ENCODE measurements at places on chromosomes 5 and 9.
A peak's percentile ranks its signal among the peaks of the same experiment; 100 is the strongest.

DNA sequence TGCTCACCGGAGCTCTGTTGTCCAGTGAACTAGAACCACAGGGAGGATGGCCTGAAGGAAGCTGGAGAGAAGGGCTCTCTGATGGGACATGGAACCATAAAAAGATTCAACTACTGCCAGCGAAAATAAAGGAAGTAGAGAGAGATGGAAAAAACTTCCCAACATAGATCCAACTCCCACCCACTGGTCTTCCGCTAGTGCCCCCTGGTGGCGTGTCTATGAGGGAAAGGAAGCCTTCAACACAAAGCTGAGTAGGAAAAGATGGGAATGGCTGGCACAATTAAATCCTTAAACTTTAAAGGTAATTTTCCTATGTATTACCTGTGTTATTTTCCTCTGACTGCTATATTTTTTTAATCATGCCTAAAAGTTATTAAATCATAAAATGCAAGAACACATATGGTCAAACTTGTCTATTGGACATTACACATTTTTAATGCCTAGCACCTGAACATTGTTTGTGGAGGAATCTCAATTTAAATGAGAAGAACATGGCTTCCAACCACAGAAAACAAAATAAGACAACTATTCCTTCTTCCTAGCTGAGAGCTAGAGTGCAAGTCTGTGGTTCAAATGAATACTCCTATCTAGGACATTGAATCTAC, 51.5 kb downstream of the CEP120 start:
- DNase-seq = no peak

GRCh38 chr5:146034605-146035004, 70.8 kb downstream of the PLAC8L1 start:
- no peak for DNase-seq

- DNase-seq = no peak
Observed at GRCh38 chr9:135741276-135742219, 39.6 kb downstream of the KCNT1 start.

- DNase-seq = peak; percentile 80
Observed at GRCh38 chr9:122125158-122125508, 32.0 kb upstream of the TTLL11 start.

DNA sequence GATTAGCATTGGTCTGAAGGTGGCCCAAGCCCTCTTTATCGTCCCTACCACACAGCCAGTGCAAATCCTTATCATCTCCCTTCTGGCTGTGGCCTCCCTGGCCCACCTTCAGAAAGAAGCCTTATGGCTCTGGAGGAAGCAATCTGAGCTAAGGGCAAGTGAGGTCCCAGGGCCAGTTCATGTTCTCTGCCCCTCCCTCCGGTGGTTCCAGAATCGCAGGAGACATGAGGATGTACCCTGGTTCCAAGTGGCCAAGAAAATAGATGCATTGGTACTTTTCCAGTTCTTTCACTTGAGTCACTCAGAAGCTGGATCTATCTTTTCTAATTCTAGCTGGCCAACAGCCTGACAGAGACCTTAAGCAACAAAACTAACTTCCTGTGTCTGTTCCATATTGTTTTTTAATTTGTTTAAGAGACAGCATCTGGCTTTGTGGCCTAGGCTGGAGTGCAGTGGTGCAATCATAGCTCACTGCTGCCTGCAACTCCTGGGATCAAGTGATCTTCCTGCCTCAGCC, 60.7 kb downstream of the LHFPL2 start:
- no peak for DNase-seq

GRCh38 chr9:127637322-127637847, 25.3 kb downstream of the STXBP1 start:
- DNase-seq = peak; percentile 33

DNA sequence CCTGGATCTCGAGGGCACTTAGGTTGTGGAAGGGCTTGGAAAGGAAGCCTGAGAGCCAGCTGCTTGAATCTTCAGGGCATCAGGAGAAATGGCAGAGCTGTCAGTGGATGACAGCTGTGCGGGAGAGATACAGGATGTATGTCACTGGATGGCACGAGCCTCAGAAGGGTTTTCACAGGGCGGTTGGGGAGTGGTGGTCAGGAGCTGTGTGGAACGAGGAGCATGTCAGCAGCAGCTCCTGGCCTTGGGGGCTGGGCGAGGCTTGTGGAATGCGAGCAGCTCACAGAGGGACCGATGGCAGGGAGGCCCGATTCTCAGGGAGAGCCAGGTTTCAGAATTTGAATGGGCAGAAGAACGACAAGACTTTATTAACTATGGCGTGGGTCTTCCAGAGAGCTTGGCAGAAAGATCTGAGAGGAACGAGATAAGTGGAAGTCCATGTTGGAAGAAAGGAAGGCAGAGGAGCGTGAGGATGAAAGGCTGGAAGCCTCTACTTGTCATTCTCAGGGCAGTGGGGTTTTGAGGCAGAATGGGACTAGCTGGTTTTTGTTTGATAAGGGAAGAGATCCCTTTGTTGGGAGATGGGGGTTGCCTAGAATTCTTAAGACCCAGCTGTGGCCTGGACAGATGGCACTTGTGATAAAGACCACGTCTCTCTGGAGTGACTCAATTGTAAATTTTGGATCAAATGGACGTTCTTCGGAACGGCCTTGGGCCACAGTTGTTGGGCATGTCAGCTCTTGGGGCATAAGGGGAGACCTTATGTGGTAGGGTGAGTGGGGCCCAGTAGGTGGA, 60.3 kb downstream of the SNX30 start:
- no peak for DNase-seq

GRCh38 chr5:87361536-87362213, 51.1 kb downstream of the CCNH start:
- DNase-seq = no peak

GRCh38 chr5:26622947-26623346, 415.4 kb downstream of the CDH9 start:
- DNase-seq = no peak

DNA sequence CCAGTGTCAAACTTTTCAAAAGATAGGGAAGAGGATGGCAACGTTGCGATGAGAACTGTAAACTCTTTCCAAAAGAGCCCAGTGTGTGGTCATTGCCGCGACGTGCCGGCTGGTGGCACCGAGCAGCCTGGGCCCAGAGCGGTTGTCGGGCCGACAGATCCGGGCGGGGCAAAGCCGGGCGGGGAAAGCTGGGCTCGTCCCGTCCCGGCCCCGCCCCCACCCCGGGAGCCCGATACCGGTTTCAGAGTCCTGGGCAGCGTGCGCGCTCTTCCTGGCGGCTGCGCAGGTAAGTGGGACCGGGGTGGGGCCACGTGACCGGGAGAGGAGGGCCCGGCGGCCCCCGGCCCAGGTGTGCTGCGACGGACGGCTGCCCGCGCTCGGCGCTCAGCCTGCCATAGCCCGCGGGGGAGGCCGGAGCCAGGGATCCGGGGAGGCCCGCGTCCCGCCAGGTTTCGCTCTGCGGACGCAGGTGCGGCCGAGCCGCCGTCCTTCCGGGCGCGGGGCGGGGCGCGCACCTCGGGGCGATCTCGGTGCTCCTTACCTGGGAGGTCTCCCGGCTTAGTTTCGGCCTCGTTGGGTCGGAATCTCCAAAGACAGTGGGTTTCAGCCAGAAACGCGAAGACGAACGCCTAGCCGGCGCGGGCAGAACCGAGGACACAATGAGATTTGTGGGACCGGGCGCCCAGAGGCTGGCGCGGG, at the start of gene MARVELD2:
Gene MARVELD2 (plus strand): TSS at position 232 of the 699 bp plus-strand sequence. CDS start 4,270 bp downstream, outside the sequence.
- peak; percentile 8 for DNase-seq

DNA sequence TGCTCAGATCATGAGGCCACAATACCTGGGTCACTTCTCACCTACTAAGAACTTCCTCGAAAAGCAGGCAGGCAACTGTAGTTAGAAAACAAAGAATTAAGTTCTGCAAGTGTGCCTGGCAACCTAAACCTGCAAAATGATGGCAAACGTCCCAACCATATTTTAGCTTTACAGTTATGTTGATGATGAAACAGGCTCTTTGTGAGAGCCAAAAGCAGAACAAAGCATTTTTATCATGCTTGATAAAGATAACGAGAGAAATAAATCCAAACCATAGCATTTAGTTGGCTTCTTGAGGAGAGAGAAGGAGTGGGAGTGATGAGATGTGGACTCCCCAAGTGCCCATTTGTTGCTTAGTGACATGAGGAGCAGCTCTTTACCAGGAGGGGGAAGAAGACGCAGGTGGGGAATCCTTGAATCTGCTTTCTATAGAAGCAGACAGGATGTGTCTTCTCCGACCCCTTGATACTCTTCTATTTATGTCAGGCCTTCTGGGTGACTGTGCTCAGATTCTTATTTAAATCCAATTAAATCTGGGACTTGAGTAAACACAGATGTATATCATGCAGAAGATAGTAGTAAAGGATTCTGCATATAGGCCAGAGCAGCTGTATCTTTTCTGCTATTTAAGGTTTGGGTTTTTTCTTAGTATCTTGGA, 221.2 kb downstream of the TMEM167A start:
- DNase-seq = peak; percentile 38

DNA sequence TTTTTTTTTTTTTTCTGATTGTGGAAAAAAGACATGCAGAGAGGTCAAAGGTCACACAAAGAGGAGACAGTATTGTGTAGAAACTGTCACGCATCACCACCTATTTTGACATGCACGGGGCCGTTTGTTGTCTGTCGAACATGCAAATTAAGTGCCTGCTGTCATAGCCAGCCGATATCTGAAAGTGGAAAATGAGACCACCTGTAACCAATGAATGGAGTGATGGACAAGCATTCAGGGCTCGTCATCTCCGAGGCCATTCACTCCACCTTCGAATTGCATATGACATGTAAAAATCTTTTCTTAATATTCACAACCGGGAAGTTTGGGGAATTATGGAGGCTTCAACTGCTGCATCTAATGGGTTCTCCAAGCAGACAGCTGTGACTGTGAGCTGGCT, 512.2 kb upstream of the ADAMTS16 start:
- no peak for DNase-seq

DNA sequence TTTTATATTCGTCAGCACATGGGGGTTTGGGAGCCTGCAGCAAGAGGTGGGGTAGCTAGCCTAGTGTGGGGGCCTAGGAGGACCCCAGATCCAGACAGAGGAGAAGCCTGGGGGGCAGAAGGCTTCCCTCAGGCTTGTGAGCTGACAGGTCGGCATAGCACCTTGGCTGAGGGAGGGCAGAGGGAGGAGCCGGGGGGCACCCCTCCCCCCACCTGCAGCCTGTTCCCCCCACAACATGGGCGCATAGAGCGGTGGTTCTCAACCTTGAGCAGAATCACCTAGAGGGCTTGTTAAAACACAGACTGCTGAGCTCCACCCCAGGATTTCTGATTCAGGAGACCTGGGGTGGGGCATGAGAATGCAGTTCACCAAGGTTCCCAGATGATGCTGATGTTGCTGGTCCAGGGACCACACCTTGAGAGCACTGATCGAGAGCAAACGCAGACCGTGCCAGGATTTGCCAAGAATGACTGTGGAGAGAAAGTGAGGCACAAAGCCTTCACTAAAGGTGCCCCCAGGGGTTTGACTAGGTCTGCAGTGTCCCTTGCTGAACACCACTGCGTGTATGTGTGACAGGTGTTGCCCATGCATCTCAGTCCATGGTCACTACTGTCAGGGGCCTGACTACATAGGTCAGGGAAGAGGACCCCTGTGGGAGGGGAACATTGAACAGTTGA, 163.3 kb downstream of the MACROH2A1 start:
- no peak for DNase-seq

GRCh38 chr9:16598316-16598715, 272.2 kb downstream of the BNC2 start:
- DNase-seq = no peak

GRCh38 chr9:114367772-114368569, 19.8 kb downstream of the AKNA start:
- no peak for DNase-seq

- DNase-seq = no peak
Observed at GRCh38 chr9:88949961-88950340, 41.3 kb upstream of the S1PR3 start.

DNA sequence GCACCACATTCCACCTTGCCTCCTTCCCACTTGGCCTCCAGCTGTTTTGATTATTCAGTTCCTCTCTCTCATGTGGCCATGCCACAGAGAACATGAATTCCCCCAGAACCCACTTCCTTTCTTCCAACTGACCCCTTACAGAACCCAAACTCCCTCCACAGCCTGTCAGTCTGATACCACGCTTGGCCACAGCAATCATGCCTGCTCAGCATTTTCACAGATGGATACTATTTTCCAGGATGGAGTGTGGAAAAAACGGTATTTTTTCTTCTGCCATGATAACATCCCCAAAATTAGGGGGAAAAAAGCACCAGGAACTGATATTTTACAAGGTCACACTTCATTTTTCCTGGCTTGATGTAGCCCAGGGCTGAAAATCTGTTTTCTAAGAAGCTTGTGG, 34.9 kb upstream of the SLIT3 start:
- DNase-seq = no peak

DNA sequence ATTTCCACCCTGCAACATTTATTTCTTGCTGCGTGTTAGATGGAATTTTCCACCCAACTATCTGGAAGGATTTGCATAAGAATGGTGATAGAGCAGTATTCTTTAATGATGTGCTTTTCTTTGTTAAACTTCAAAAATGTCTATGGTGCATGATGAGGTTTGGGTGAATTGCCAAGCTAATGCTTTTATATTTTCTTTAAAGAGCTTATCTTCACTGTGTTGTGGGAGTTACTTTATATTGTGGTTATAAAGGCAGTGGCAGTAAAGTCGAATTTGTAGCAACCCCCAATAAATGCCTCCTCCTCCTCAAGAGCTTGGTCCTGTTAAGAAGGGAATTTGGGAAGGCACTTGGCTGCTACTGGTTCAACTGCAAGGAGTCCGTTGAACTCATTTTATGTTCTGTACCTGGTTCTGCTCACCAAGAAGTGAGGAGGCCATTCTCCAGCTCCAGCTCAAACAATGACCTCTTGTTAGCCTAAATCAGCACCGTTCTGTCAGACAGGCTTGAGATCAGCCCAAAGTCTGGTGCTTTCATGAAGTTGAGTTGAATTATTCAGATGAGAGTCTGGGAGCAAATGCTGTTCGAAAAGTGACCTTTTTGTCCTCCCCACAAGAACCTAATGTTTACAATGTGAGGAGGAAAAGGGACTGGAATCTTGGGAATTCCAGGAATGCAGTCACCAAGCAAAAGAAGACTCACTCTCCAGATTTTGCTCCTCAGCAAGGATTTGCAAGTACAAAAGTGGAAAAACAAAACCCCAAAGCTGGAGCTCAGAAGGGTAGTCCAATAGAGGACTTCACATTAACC, 217.0 kb downstream of the TMEM38B start:
- DNase-seq = no peak

GRCh38 chr5:89471115-89471514, 588.1 kb upstream of the MEF2C start:
- DNase-seq = no peak

GRCh38 chr5:119131530-119132304, 60.8 kb downstream of the DMXL1 start:
- no peak for DNase-seq
